NCI-H187 (cell line): ENCODE measurements at places on chromosomes 7 and 10.

DNA sequence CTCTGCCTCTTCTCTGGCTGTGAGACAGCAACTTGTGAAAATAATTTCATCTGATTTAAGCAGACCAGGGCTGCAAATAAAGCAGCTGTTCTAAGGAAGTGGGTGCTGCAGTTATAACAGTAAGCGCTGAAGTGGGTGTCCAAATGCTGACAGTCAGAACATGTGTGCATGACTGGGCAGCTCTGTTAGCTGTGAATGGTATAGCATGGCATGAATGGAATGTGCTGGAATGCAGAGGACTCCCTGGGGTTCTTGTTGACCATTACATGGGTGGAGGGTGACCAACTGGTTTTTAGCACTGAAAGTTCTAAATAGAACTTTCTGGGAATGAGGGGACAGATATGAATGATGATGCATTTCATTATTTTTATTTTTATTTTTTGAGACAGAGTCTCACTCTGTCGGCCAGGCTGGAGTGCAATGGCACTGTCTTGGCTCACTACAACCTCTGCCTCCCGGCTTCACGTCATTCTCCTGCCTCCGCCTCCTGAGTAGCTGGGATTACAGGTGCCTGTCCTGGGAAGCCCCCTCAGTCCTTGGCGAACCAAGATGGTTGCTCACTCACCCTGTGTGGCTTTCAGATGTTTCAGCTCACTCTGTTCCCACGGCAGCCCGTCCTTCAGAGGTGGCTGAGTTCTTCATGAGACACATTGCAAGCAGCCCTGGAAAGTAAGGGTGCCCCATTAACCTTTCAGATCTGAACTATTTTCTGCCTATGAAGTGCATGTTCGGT lies 319.8 kb upstream of the PHYHIPL start:
- DNase-seq, result no peak

DNA sequence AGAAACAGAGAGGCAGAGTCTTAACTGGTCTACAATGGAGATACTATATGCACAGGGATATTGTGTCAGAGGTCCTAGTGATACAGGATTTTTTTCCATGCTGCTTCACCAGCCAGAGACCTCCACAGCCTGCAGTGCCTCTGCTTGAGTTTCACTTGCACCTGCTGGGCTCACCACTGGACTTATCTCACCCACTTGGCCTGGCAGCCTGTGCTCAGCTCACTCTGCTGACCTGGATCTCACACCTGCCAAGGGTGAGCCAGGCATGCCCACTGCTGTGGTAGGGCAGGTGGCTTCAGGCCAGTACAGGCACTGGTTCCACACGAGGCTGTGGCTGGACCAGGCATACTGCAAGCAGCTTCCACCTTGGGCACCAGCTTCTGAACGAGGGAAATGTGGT lies 36.6 kb downstream of the PNLIPRP3 start:
- no peak for DNase-seq

DNA sequence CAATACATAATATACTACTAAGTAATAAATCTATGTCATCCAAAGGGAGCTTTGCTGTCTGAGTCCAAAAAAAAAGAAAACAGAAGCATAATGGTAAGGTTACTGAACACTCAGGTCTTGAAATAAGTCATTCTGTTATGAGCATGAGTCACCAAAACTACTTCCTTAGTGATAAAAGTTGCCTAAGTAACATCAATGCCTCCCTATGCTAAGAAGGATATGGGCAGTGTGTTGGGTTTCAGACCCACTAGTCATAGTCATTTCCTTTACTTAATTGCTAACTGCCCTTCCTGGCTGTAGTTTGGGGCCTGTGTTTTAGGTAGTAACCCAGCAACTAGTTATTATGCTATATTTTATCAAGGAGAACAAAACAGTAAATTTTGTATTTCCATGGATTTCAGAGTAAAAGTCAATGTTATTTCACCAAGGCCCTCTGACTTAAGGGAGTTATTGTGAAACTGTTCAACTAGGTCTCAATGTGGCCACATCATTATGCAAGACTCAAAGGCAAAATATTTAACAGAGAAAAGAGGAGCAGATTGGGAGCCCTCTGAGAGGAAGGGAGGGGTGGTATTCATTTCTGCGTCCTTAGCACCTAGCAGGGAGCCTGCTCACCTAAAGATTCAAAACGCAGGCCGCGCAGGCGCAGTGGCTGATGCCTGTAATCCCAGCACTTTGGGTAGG lies 11.7 kb upstream of the VIM start:
- DNase-seq, result no peak

- no peak for DNase-seq
Measured at GRCh38 chr10:23768281-23768680, 329.4 kb downstream of the OTUD1 start.

DNA sequence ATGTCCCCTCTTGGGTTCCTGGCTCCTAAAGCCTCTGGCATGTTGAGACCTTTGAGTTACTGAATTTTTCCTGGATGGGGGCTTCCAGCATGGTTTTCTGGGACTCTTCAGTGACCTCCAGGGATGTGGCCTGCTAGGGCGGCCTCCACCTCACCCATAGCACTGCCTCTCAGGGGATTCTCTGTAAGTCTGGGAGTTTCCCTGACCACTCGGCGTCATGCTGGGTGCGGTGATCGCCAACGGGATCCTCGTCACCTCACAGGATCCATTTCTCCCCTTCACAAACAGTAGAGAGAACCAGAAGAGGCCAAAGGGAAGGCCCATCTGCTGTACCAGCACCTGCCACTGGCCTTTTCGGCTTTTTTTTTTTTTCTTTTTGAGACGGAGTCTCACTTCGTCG lies 84.3 kb downstream of the NPTX2 start:
- DNase-seq, result no peak

DNA sequence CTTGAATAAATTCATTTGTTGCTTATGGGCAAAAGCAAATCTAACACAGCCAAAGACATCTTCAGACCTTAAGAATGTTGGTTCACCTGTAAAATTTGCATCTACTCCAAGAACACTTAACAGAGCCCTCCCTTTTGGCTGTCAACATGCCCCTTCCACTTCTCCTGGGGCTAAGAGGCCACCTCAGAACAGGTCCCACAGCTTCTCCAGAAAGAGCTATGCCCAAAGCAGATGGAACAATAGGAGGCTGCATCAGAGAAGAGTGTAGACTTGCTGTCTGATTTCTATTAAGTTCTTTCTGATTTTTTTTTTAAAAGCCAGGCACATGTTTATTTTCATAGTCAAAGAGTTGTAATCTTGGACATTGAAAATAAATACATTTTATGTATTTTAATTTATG lies 26.1 kb upstream of the TRIL start:
- no peak for DNase-seq

DNA sequence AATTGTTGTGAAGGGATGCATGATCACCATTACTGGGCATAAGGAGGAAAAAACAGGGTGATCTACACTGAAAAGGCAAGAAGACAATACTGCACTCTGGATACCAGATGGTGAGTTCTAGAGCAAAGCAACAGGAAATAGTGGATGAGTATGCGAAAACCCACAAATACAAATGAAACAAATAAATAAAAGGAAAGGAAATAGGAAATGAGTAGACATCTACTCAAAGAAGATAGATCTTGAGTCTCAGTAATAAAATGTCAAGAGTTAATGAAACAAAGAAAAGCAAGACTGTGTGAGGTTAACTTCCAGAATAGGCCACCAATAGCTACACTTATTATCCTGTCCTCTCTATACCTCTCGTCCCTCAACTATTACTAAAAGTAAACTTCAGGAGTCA lies 11.7 kb downstream of the ORC5 start:
- no peak for DNase-seq

DNA sequence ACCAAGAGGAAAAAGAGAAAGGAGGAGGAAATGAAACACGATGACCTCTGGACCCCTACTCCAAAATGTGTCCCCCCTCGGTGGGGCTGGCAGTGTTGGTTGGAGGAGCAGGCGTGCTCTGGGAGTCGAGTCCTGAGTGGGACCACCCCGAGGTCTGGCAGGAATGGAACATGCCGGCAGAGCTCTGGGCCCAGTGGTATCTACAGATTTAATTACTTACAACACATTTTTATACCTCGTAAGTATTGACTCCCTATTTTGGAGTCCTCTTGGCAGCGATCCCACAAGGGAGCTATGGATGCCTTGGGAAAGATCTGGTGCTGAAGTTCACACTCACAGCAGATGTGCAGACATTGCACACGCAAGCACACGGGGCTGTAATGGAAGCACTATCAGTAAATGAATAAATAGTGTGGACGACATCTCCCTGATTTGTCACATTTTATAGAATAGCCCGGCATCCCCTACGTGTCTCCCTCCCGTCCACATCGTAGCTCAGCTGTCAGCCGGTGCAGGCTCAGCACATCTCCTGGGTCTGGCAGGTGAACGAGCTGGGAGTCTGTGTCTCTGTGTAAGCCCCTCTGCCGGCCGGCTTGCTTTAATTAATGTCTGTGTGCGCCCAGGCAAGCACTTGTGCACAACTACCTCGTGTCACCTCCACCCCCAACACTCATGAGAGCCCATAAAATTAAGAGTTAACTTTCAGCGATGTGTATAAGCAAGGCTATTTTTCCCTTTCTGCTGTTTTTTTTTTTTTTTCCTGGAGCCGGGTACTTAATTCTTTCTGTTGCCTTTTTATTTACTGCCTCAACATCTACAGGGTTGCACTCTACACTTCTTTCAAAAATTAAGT lies 603.2 kb downstream of the LRMDA start:
- DNase-seq, result no peak

DNA sequence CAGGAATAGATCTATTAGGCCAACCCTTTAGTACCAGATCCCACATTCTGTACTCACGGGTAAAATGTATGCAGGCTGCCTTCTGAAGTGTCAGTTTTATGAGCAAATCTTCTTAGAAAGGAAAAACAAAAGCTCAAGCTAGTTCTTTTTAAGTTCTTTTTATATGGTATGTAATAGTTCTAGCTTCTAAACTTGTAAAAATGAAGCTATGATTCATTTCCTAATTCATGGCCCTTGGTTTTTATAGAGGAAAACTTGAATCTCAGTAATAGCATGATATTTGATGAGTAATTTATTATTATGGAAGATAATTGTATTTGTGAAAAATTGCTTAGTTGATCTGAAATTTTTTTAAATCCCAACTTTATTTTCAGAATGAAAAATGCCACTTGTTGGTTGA lies 54.3 kb downstream of the SLK start:
- no peak for DNase-seq

DNA sequence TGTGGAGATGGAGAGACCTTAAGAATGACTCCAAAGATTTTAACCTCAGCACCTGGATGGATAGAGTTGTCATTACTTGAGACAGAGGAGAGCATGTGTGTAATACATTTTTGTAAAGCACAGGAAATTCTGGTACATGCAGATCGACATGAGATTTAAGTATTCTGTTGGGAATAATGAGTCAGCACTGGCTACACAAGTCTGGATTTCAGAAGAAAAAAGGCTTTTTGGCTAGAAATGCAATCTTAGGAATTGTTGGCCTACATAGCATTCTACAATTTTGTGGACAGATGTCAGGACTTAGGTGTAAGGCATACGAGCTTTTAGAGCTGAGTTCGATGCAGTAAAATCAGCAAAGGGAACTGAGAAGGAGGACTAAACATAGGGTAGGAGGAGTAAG lies 24.1 kb upstream of the ANKRD30A start:
- no peak for DNase-seq

DNA sequence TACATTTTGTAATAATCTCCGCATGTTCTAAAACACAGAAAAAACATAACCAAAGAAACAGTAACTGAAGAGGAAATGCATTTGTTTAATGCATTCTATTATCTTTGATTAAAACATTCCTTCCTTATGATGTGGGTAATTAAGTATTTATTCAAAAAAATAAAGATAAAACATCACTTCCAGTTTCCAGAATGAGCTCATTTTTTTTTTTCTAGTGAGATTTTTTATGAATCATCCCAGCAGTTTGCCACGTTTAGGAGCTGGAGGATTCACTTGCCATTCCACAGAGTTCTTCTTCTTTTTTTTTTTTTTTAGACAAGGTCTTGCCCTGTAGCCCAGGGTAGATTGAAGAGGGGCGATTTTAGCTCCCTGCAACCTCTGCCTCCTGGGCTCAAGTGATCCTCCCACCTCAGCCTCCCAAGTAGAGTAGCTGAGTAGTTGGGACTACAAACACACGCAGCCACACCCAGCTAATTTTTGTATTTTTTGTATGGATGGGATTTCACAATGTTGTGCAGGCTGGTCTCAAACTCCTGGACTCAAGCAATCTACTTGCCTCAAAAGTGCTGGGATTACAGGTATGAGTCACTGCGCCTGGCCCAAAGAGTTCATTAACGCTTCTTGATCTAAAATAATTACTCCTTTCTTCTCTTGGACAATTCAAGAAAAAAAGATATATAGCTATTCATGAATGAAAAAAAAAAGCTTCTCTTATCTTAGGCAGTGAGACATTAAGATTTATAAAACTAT lies 177.3 kb downstream of the DKK1 start:
- DNase-seq, result no peak

GRCh38 chr10:130018265-130018664 lies 54.2 kb upstream of the EBF3 start:
- DNase-seq, result no peak

DNA sequence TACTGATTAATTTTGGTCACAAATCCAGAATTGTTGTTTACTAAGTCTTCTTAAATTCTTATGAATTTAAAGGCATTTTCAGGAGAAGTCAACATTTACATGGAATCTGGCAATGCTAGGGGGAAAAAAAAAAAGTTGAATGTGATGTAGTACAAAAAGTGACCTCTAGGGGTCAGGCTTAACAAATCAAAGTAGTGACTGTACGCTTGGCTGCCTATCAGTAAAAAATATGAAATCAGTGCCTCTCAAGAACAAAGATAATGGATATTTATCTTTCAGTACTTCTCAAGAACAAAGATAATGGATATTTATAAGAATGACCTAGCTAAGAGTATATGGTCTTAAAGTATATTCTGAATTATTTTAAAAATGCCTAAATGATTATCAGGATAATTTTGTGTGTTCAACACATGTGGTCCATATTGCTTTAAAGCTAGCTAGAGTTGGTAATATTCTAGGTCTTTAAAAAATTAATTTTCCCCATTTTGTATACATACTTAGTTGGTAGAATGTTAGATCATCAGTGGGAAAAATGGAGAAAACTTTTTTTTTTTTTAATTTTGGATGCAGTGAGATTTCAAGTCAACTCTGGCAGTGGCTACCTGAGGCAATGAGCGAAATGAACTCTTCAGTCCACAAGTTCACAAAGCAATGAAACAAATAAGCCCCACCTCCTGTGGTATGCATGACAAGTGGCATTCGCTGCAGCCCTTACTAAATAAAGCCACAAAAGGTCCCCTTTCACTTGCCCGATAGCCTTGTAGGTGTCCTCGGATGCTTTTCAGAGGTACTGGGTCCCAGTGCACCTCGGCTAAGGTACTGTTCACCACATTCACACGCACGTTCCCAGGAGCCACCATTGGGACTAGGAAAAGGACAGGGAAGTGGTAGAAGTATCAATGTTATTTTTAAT lies 51.2 kb upstream of the LAMB4 start:
- peak; percentile 78 for DNase-seq

- DNase-seq, result peak; percentile 54
Measured at GRCh38 chr7:4147926-4148620, 534.0 kb upstream of the FOXK1 start.

GRCh38 chr7:151520419-151521261 lies 945 bp upstream of the RHEB start:
- no peak for DNase-seq

GRCh38 chr10:126523071-126523470 lies 134.8 kb upstream of the ADAM12 start:
- no peak for DNase-seq

- no peak for DNase-seq
Measured at GRCh38 chr7:30478349-30479201, at the start of gene NOD1. Gene NOD1, minus strand, starts transcription at chr7:30478784. Its CDS starts 21,863 bp downstream, at chr7:30456921.

- no peak for DNase-seq
Measured at GRCh38 chr10:76329891-76330575, 898.6 kb downstream of the LRMDA start.

- DNase-seq, result no peak
Measured at GRCh38 chr10:122853665-122854313, 8.1 kb upstream of the CUZD1 start.
